Lung (tissue), 17 donors: ENCODE measurements at places on chromosomes 2 and 18.

DNA sequence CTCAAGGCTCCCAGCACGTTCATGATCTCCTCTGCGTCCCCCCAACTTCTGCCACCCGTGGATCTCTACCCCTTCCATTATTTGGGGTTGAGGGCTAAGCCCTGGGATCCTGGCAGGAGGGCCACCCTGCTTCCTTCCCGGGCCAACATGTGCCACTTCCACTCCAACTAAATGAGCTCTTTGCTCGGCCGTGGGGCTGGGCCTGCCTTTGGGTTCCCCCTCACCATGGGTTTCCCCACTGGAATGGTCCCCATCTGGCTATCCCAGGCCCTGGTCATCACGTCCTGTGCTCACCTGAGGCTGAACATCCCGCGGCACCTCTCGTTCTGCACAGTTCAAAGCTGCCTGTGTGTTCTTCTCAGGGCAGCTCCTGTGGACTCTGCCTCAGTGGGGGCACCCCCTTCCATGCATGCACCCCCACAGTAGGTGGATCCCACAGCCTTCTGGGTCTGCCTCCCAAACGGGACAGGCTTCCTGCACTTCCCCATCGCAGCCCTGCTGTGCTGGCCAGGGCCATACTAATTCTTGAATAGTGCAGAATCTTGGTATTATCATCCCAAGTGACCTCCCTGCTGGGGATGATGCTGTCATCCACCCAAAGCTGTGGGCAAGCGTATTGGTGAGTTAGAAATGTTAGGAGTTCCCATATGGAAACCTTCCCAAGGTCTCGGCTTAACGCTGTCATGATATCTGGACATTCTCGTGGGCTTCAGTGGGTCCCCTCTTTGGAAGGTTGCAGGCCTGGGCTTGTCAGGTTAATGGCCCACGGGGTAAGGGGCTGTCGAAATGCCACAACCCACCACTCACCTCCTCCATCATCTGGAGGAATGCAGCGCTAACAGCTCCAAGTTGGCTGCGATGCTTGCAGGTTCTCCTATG lies 150.5 kb upstream of the TWIST2 start:
- no peak overlapping the region for H3K27ac ChIP-seq
- no peaks in the 10 kb centered on the region for H3K36me3 ChIP-seq
- peaks cover 38% of the 10 kb centered on the region for H3K4me1 ChIP-seq

- H3K27me3 ChIP-seq: no peaks in the 10 kb centered on the region
- H3K4me1 ChIP-seq: no peaks in the 10 kb centered on the region
- DNase-seq: no peak
Measured at GRCh38 chr2:204312105-204312504, 233.2 kb upstream of the PARD3B start.

GRCh38 chr2:168434146-168434545 lies 21.9 kb upstream of the CERS6 start:
- DNase-seq: peak; percentile 34
- H3K36me3 ChIP-seq: no peaks in the 10 kb centered on the region
- no peak overlapping the region for H3K27ac ChIP-seq

DNA sequence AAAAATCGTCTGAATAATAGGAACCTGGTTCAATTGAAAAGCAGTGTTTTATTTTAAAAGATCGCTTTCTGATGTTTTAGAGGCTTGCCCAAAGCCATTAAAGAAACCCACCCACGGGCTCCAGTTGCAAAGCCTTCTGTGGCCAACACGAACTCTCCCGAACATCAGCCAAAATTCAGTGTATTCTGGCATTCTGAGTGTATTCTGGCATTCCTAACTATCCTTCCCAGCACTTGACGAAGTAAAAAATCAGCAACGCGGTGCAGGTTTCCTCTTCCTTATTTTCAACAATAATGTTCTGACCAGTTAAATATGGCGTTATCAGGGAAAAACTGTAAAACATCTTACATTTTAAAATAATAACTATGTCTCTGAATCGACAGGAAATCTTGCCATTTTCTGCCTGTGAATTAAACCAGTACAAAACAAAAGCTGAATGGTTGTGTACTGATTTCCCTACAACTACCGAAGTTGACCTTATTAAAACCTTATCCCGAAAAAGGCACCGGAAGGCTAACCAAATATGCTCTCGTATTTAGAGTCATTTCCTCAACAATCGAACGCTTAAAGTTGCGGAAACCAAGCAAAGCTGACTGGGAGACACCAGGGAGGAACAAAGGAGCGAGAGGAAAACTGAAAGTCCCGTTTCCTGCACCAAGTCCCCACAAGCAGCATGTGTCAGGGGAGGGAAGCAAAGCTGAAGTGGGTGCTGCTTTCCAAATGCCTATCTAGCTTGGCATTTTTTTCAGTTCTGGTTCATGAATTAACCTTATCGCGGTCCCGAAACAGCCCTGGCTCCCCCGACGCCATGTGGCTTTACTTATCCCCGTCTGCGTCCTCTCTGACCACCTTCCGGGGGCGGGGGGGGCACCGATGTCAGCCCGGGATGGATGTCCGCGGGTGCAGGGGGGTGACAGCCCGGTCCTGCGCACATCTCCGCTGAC lies 44.3 kb downstream of the ZNF516 start:
- H3K4me3 ChIP-seq: peak overlapping the region; percentile 50
- peak overlapping the region; percentile 89 for H3K27ac ChIP-seq
- peak; percentile 69 for DNase-seq
- no peaks in the 10 kb centered on the region for H3K36me3 ChIP-seq
- H3K4me1 ChIP-seq: peaks cover 10% of the 10 kb centered on the region

- no peaks in the 10 kb centered on the region for H3K36me3 ChIP-seq
- no peak overlapping the region for H3K4me3 ChIP-seq
- no peaks in the 10 kb centered on the region for H3K4me1 ChIP-seq
- no peak for DNase-seq
- H3K27ac ChIP-seq: no peak overlapping the region
Measured at GRCh38 chr18:44620812-44621211, 59.9 kb upstream of the SETBP1 start.

GRCh38 chr2:23386339-23387220 lies 1.6 kb downstream of the KLHL29 start:
- peak; percentile 42 for DNase-seq
- peak overlapping the region; percentile 54 for H3K4me3 ChIP-seq
- H3K36me3 ChIP-seq: no peaks in the 10 kb centered on the region
- H3K27ac ChIP-seq: no peak overlapping the region
- peaks cover 32% of the 10 kb centered on the region for H3K27me3 ChIP-seq
